ENCODE measurements at places on chromosomes 5 and 9.

DNA sequence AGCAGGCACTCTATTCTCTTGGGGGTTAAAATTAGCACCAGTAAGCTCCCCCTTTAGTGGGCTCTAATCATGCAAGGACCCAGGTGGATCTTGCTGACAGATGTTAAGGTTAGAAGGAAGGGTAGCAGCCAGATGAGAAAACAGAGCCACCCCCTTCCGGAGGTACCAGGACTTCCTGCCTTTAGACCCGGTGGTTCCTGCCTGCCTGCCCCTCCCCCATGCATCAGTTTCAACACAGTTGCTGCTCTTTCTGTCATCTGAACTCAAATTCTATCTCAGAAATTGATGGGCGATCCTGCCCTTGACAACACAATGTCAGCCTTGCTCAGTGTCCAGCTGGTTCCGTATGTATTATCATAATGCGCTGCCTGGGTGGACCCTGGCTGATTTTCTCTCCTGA lies 287.3 kb downstream of the EBF1 start:
- peak; percentile 39 for DNase-seq

- DNase-seq: no peak
Observed at GRCh38 chr9:109320331-109320741, 523 bp downstream of the EPB41L4B start.

- DNase-seq: no peak
Observed at GRCh38 chr5:121919046-121919445, 42.7 kb upstream of the SRFBP1 start.

DNA sequence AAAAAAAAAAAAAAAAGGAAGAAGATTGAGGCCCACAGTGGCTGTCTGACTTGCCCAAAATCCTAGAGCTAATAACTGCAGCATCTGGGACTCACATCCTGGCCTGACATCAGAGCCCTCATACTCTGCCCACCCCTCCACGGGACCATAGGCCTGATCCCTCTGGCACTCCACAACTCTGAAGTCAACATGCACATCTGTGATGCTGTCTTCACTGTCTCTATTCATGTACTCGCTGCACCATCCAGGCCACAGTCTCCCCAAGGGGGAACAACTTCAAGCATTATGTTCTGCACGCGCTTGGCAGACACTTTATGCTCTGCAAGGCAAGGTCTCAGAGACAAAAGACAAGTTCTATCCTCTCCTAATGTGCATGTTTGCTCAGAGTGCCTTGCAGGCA lies 158.2 kb downstream of the SPOCK1 start:
- no peak for DNase-seq

GRCh38 chr9:131863306-131863896 lies 123.5 kb upstream of the RAPGEF1 start:
- no peak for DNase-seq

GRCh38 chr5:28156981-28157380 lies 1118.6 kb upstream of the CDH9 start:
- no peak for DNase-seq

DNA sequence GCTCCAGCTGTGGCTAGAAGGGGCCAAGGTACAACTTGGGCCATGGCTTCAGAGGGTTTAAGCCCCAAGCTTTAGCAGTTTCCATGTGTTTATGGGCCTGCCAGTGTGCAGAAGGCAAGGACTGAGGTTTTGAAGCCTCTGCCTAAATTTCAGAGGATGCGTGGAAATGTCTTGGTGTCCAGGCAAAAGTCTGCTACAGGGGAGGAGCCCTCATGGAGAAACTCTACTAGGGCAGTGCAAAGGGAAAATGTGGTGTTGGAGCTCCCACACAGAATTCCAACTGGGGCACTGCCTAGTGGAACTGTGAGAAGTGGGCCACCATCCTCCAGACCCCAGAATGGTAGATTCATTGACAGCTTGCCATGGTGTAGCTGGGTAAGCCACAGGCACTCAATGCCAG lies 527.2 kb upstream of the RORB start:
- DNase-seq: no peak

- DNase-seq: no peak
Observed at GRCh38 chr5:106894964-106895363, 775.8 kb downstream of the EFNA5 start.

DNA sequence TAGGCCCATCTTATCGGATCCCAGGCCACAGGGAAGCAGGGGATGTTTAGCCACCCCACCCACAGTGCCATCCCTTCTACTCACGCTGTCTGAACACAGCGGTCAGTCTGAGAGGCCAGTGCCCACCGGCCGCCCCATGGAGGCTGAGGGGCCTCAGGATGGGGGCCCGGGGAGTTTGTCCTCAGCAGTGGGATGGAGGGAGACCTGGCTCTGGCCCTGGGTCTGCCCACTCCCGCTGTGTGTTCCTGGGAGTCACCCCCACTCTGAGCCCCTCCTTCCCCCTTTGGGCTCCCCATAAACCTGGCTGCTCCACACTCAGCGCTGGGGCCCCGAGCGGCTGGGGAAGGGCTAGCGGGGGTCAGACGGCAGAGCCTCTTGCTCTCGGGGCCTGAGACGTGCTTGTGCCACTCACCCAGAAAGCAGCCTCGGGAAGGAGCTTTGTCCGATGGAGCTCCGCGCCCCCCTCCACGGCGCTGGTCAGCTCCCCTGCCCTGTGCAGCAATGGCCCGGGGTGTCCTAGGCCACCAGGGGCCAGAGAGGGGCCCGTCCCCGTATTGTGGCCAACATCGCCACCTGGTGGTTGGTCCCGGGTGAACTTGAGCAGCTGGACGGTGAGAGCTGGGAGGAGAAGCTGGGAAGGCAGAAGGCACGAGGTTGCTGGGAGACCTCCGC lies 10.9 kb upstream of the LAMC3 start:
- no peak for DNase-seq

DNA sequence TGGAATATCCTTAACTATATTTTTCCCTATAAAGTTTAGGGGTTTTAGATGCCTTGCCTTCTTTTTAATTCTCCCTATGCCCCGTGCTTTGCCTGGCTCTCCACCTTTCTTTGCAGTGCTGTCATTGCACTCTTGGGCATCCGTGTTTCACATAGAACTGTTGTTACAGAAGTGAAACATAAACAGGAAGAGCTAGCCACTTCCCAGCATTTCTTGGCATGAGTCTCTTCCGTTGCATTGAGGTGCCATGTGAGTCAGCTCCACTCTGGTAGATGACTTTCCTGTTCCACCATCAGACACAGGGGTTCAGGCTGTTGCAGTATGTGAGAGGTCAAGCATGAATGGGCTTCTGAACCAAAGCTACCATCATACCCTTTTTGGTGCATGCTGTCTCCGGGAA lies 73.4 kb downstream of the ANGPTL2 start:
- peak; percentile 46 for DNase-seq

DNA sequence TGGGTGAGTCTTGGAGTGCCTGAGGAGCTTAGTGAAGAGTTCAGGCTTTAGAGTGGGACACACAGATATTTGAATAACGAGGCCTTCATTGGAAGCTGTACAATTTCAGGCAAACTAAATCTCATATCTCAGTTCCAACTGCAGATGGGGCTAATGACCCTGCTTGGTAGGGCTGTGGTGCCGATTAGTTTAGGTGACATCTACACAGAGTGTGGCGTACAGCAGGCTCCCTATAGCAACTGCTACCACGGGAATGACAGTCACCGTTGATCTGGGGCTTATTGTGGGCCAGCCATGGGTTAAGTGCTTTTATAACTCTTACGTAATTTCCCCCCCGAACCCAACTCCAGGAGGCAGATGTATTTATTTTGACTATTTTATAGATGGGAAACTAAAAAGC lies 70.8 kb downstream of the FAT2 start:
- no peak for DNase-seq

DNA sequence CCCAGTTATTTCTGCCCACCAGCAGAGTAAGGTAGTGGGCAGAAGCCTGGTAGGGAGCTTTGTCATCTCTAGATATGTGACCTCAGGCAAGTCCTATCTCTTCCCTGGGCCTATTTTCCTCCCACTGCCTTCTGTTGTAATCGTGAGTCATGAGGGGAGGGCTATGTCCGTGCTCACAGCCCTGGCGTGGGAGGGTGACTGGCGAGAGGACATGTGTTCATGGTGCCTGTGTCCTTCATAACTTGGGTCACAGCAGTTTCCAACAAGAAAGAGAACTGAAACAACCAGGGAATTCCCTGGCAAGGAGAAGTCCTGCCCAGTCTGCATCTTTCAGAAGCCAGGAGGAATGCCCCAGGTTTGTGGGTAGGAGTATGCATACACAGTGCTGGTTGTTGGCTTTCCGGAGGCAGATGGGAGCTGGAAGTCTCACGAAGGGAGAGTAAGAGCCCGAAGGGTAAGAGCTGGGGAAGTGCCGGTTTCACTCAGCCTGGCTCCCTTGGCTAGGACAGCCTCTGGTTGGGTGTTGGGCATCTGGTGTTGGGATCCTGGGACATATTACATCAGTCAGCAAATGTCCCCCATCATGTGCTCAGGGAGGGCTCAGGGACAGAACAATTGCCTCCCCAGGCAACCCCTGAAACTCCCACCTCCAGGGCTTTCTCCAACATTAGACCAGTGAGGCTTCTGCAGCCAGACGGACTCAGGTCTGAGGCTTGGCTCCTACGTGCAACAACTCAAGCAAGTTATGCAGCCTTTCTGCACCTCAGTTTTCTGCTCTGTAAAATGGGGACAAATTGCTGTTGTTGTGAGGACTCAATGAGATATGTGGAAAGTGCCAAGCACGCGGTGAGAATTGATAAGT lies 4.3 kb upstream of the TIFAB start:
- DNase-seq: no peak

GRCh38 chr9:91117474-91117891 lies 244.2 kb downstream of the AUH start:
- DNase-seq: no peak

DNA sequence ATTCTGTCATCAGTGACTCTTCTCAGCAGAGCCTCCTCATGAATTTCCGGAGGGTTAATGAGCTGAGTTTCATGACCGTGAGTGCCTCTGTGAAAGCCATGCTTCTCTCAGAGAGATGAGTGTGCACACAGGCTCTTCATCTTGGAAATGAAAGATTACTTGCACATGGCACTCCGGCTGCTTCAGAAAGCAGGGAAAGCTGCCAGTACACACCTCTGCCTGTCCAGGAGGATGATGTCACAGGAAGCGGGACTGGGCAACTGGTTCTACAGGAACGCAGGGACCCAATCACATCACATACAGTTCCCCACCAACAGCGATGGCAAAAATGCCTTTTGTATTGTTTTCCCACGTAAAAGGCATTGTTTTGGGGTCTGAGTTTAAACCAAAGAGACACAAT lies 286.0 kb upstream of the DAP start:
- no peak for DNase-seq

DNA sequence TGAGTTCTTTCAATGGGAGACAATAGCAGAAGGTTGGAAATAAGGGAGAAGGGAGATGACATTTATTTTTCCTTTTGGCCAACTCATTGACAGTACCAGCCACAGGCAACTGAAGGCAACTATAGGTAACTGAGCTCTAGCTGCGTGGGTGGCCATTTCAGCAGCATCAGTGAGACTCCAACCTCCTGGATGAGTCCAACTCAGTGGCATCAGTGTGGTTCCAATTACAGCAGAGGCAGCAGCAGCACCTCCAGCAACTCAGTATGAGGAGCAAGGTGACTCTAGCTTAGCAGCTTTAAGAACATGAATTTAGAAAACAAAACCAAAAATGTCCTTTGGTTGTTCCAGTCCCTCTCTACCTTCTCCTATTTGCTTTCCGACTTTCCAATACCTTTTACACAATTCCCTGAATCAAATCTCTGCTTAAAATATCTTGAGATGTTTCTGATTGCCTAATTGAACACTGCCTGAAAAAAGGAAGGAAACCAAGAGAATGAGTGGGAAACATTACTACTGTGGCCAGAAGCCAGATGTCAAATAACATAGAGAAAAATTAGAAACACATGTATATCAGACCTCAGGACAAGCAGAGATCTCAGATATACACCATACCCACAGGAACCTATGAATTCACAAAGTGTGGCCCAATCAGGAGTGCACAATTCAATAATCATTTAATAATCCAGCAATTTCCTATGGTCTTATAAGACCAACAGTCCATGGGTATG lies 166.5 kb upstream of the RORB start:
- DNase-seq: no peak

- no peak for DNase-seq
Observed at GRCh38 chr9:104948277-104948676, 20.3 kb upstream of the ABCA1 start.

GRCh38 chr9:107636571-107637381 lies 147.2 kb upstream of the KLF4 start:
- DNase-seq: no peak

Data from CD4-positive, alpha-beta memory T cell (primary cell).